ENCODE measurements at places on chromosomes 2 and 18.

- no peak for DNase-seq
These were observed 9.9 kb downstream of the COL3A1 start for GRCh38 chr2:188984065-188984491.

DNA sequence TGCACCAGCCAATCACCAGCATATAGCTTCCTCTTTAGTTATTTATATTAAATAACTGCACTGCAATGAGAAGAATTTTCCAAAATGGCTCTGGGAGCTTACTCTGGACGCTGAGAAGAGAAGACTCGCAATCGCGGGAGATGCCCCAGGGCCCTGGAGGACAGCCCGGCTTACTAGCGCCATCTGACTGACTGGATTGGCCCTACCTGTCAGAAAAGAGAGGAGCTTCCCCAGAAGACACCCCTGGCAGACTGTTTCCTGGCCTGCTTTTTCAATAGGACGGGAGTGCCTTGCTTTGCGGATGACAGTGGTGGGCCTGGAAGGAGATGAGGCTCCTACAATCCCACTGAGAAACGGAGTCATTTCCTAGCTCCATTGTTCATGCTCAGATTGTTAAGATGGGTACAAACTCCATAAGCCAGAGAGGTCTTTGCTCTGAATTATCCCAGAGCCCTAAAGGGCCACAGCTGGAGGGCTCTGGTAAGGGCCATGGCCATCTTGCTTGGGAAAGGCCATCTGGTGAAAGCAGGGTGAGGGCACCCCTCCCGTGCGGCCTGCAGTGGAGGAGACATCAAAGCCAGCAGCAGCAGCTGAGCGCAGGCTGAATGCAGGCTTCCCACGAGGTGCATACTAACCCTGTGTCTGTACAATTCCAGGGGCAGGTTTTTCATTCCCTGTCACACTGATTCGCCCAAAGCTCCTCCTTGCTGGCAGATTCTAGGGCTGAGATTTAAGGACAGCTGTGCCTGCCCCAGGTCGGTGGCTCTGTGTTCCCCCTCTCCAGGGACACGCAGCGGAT lies 92.1 kb downstream of the GALR1 start:
- DNase-seq: no peak

- DNase-seq: peak; percentile 98
These were observed 3.4 kb downstream of the NAGK start for GRCh38 chr2:71071681-71072398.

- DNase-seq: no peak
These were observed 755 bp upstream of the ATP9B start for GRCh38 chr18:79068341-79068936.

DNA sequence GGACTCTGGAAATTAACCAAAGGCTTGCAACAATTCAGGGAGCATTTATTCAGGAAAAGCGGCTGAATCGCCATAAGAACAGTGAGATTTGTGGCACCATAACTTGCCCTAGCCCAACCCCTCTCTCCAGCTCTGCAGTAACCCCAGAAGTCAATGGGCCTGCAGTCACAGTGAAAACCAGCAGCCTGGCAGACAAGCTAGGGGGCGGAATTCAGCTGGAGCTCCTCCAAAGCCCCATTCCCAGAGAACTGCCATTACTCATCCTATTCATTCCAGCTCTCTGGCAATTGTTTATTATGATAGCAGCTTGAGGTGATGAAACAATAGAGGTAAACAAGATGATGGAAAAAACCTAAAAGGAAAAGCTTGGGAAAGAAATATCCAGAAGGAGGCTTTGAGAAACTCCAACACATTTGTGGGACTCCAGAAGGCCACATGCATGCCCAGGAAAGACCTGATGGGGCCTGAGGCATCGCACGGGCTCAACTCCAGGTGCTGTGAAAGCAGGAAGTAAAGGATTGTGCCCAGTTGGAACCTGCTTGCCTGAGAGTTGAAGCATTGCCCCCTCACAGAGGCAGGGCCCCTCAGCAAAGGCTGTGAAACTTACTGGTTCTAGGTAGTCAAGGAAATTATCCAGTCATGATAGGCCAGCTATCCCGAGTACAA lies 126.7 kb downstream of the TWIST2 start:
- no peak for DNase-seq

DNA sequence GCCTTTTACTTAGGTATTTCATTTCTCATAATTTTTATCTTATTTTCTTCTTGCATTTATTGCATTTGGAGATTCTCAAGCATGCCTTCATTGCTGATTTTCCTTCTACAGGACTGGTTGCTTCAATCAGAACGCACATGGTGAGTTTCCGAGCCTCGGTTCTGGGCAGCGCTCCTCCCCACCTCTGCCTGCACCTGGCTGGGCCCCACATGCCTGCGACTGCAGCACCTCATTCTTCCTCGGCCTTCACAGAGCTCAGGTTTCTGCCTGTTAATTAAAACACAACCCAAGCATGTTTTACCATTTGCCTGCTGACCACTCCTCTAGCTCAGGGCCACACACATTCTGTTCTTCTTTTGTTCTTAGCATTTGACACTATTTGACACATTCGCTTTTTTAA lies 398.8 kb downstream of the GALR1 start:
- no peak for DNase-seq

DNA sequence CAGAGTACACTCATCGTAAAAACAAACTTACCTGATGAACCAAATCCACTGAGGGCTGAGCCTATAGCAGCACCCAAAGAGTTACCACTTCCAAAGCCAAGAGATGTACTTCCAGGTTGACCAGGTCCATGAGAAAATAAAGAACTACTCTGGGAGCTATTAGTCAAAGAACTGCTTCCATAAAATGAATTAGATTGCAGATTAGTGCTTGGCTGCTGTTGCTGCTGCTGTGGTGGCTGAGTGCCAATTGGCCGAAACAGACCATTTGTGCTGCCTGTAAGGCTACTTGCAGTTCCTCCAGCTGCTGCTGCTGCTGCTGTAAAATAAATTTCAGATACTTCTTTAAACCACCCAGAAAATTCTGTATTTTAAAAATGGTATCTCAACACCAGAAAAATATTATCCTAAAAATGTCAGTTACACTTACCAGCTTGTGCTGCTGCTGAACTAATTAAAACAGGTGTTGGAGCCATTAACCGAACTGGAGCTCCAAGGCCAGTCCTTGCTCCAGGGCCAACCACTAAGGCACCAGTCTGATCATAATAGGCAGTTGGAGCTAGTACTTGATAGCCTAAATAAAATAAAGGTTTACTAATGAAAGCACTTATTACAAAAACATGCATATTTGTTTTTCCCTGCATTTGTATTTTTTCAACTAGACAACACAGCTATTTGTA lies 58.1 kb upstream of the SDC1 start:
- DNase-seq: no peak

DNA sequence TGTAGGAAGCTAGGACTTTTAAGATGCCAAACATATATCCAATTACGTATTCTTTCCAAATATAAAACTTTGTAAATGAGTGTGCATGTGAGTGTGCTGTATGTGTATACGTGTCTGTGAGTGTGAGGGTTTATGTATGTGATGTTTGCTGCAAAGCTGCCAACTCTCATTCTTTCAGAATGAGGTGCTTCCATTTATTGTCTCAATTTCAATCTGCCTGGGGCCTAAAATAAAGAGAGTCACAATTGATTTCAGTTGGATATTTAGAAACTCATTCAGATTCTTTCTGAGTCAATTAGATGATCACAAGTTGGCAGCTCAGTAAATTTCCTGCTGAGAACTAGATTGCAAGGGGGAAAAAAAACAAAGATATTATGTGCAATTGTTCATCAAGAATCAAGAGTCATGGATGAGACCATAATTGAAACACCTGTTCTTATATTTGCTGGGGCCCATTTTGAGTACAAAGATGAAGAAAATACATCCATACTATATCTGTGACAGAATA lies 621.2 kb upstream of the ACVR2A start:
- no peak for DNase-seq

DNA sequence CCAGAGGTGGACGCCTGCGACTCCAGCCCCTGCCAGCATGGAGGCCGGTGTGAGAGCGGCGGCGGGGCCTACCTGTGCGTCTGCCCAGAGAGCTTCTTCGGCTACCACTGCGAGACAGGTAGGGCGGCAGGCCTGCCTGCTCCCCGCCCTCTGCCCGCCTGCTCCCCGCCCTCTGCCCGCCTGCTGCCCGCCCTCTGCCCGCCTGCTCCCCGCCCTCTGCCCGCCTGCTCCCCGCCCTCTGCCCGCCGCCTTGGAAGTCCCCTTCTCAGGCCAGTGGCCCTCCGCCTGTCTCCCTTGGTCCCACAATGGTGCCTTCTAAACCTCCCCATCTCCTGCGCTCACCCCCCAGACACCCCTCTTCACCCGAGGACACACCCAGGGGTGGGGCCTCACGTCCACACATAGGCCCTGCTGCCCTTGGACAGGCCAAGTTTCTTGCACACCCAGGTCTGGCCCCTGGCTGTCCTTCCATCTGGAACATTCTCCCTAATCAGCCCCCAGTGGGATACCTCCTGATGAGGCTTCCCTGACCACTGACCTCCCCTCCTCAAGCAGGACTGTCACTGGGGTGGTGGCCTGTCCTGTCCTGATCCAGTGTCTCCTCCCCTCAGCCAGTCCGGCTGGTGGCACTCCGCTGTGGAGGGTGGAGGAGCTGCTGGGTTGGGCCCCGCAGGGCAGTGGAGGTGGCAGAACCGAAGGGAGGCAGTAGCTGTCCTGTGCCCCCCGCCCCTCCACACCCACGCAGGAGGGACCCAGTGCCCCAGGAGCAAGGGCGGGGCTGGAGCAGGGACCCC lies 37.9 kb downstream of the MTERF4 start:
- no peak for DNase-seq

DNA sequence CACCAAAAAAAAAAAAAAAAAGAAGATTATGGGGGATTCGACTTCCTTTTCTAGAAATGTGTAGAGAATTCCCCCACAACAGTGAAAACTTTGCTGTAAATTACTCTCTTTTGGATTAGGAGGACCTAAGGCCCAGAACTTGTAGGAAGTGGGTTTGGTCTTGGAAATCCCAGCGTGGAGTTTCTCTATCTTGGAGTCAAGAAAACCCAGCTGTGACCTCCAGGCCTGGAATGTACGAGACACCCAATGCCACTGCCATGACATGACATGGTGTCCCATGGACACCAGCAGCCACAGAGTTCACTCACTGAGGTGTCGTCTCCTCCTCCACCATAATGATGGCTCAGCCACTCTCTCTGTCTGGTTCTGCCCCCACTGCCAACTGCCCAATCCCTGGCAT lies 202.3 kb downstream of the ALPK2 start:
- no peak for DNase-seq

DNA sequence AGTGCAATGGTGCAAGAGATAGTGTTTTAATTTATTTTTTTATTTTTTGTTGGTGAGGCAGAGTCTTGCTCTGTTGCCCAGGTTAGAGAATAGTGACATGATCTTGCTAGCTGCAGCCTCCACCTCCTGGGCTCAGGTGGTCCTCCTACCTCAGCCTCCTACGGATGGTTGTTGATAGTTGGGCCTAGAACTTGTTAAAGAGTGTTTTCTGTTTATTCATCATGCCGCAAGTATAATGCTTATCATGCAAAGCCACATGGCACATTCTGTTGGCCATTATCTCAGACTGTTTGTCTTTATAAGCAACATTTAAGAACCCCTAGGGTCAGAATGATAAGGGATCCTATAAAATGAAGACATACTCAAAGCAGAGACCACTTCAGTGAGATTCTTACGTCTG lies 1.7 kb downstream of the UGGT1 start:
- no peak for DNase-seq

GRCh38 chr2:207334301-207334623 lies 168.5 kb upstream of the KLF7 start:
- no peak for DNase-seq

GRCh38 chr2:190723397-190724090 lies 74.7 kb downstream of the NAB1 start:
- no peak for DNase-seq

- DNase-seq: no peak
These were observed 10.2 kb downstream of the BOK start for GRCh38 chr2:241568726-241569125.

- DNase-seq: no peak
These were observed 612.5 kb downstream of the IRS1 start for GRCh38 chr2:226187156-226187555.

DNA sequence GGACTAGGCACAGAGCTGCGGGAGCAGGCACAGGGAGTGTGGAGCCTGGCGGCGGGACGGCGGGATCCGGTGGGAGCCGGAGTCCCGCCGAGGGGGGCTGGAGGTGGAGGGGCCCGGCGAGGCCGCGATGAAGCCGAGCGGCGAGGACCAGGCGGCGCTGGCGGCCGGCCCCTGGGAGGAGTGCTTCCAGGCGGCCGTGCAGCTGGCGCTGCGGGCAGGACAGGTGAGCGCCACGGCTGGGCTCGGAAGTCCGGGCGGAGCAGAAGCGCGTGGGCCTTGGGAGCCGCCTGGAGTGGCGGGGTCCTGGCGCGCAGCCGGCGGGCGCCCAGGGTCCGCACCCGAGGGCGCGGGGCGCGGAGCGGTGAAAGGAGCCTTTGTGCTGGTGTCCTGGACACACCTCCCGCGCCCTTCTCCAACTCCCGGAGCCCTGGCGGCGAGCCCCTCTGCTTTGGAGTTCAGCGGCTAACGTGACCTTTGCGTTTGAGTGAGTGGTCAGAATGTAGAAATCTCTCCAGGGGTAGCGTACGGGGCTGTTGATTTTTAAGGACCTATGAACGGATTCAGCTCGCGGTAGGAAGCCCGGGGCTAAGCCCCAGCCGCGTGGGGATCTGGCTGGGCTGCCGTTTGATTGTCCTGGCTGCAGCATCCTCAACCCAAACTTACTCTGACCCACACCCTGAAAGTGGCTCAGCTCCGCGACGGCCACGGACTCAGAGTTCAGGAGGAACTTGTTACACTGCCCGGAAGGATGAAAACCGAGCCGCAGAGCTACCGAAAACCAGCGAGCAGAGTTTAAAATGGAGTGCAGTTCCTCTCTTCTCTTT lies 448 bp downstream of the IMPA2 start:
- peak; percentile 64 for DNase-seq

DNA sequence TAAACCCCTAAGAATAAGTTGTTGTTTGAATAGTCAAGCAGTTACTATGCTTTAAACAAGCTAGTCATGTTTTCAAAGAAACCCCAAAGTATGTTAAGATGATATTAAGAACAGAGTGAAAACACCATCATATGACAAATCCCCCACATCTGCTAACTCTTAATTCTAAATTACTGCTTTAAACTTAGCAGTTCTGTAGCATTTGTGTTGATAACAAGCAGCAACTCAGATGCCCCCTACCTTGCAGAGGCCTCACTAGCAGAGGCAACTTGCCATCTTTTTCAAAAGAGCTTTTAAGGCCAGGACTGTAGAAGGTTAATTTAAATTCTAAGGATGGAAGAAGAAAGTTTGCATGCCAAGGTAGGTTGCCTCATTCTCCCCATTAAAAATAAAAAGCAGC lies 376.2 kb downstream of the SETBP1 start:
- DNase-seq: no peak

DNA sequence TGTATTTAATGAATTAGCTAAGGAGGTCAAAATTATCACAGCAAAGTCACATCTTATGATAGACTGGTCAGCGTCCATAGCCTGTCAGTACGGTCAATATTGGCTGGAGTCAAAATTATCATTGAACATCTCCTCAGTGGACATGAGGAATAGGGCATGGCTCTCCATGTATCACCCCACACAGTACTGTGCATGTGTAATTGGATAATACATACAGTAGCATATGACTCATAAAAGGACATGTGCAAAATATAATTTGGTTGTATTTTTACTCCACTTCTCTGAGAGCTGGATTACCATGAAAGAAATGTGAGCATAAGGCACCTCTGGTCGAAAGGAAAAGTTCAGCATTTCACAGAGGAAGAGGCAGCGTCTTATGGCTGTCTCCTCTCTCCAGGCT lies 24.9 kb downstream of the ADD2 start:
- no peak for DNase-seq

GRCh38 chr2:128026448-128027277 lies 1.2 kb downstream of the SAP130 start:
- DNase-seq: peak; percentile 23
